ENCODE measurements at places on chromosomes 13 and 19. TPM values are rescaled to one million over a fixed set of nuclear protein-coding genes. Genes with fewer than 3 reads are reported as not detected.

DNA sequence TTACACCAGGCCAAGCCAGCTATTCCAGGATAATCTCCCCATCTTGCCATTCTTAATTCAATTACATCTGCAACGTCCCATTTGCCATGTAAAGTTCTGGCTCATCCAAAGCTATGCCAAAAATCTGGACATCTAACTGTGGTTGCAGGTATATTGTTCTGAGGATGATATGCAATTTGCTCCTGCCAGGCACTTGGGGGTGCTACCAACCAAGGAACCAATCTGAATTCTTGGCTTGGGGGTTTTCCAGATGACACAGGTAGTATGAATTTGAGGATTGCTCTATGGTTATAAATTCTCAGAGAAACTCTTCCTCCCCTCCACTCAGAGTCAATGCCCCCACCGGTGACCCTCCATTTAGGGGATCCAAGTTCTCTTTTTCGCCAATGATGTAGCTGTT is 33.0 kb downstream of the CRYL1 start:
- peak; percentile 41 for DNase-seq

GRCh38 chr19:16435238-16435917 is 36.4 kb downstream of the EPS15L1 start:
- no peak for DNase-seq

DYRK1B gene
- 15.0 TPM for polyA plus RNA-seq

GCDH gene
- 16.5 TPM for polyA plus RNA-seq

DNA sequence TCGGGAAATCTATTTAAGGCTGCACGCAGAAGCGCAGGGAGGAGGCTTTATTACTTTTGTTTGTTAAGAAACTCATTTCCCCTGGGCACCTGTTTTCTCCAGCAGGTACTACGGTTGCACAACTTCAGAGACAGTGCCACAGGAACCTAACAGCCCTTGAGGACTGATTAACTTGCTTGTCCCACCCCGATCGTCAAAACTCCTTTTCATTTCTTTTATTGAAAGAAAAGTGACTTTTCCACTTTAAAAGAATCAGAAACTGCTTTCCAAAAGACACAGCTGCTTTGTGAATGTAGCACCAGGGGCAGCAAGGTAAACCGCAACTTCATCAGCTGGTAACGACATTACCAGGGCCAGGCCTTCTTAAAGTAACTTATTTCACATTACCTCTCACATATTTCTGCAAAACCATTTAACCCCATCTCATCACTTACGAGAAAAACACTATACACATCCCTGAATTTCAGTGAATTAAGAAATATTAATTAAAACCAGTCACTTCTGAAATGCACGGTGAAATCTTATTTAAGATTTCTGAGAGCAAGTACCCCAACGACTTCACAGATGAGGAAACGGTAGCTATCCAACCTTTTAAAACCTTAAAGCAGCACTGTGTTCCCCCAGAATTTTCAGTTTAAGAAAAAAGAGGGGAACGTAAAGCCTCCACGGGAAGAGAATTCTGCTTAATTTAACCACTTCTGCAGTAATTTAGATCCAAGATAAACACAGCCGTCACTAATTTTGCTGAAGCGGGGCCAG is 1.4 kb downstream of the ANKRD10 start:
- DNase-seq, result peak; percentile 12

DNA sequence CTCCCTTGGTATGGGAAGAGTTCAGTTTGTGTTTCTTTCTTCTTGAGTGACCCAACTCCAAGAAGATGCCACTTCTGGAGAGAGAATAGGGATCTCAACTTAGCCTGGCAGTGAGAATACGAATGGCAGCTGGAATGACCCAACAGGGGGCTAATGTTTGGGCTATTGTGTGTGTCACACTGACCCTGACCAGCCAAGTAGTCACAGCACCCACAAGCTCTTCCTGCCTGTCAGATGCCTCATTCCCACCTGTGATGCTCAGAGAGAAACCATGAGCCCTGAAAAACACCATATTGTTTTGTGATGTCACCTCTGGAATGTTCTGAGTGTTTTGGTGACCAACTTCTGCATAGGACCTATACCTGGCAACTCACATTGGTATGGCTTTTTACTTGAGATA is at the start of gene CBY2:
Gene CBY2 (plus strand): TSS at position 233 of the 400 bp plus-strand sequence. CDS start 71 bp downstream, at position 304.
- DNase-seq, result no peak

DNA sequence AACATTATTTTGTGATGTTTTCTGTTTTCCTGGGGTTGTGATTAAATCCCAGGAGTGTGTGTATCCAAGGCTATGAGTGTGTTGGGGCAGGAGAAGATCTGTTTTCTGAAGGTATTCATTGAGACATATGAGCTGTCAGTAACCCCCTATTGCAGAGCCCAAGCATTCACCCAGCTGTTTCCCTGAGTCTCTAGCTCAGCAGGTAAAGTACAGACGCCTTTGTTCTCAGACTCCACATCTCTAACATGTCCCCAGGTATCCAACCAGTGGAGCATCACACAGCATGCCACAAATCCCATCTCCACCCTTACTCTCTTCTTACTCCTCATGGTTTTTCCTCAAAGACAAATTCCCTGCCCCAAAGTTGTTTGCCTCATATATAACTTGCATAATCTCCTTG is 213.6 kb downstream of the PCDH20 start:
- DNase-seq, result no peak

LILRA6 gene
- 2.9 TPM for polyA plus RNA-seq

WDR88 gene
- 0.28 TPM for polyA plus RNA-seq

GRCh38 chr13:106514928-106515634 is 20.4 kb downstream of the EFNB2 start:
- no peak for DNase-seq

RGL3 gene
- not detected for polyA plus RNA-seq

DNA sequence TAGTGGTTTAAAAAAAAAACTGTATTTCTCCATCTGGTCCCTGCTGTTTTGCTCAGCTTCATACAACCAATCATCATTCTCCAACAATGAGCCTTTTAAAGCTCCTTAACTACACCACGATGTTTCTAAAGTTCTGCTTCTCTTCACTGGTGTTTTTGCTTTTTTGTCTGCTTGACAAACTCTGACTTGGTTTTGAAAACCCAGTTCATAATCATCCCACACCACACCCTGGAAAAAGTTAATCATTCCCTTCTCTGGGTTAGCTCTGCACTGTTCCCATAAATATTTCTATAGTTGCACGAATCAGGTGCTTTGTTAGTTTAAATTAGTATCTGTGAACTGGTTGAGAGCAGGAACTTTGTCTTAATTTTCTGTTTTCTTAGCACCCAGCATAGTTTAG is 217.1 kb downstream of the ENOX1 start:
- DNase-seq, result no peak

ZNF90 gene
- polyA plus RNA-seq, result 0.60 TPM

DNA sequence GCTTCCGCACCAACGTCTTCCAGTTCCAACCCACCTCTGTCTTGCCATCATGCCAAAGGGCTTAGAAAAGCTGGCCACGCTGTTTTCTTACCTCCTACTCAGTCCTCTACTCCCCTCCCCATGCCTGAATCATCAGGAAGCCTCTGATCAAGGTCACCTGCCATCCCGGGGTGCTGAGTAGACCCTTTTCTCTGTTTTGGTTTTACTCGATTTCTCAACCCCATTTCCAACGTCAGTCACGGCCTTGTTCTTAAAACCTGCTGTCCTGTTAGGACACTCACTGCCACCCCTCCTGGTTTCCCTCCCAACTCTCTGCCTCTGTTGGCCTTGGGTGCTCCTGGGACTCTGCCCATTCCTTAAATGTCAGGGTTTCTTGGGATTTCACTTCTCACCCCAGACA is 350.1 kb downstream of the FOXO1 start:
- DNase-seq, result no peak

- DNase-seq, result no peak
These were observed 84.6 kb upstream of the FREM2 start for GRCh38 chr13:38602266-38602665.

EDDM13 gene
- 1.6 TPM for polyA plus RNA-seq

GRCh38 chr19:31531326-31531725 is 182.1 kb upstream of the TSHZ3 start:
- no peak for DNase-seq

GRCh38 chr19:57363688-57364181 is 384 bp downstream of the TRAPPC2B start:
- no peak for DNase-seq

DNA sequence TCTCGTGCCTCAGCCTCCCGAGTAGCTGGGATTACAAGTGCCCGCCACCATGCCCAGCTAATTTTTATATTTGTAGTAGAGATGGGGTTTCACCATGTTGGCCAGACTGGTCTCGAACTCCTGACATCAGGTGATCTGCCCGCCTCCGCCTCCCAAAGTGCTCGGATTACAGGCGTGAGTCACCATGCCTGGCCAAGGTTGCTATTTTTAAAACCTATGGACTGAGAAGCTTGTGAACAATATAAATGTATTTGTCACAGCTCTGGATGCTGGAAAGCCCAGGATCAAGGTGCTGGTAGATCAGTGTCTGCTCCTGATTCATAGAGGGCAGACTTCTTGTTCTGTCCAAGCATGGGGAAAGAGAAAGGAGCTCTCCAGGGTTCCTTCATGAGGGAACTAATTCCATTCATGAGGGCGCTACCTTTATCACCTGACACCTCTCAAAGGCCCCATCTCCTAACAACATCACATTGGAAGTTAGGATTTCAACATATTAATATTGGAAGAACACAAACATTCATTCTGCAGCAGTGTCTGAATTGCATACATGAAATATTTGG is 16.1 kb downstream of the CARD8 start:
- DNase-seq, result no peak

DNA sequence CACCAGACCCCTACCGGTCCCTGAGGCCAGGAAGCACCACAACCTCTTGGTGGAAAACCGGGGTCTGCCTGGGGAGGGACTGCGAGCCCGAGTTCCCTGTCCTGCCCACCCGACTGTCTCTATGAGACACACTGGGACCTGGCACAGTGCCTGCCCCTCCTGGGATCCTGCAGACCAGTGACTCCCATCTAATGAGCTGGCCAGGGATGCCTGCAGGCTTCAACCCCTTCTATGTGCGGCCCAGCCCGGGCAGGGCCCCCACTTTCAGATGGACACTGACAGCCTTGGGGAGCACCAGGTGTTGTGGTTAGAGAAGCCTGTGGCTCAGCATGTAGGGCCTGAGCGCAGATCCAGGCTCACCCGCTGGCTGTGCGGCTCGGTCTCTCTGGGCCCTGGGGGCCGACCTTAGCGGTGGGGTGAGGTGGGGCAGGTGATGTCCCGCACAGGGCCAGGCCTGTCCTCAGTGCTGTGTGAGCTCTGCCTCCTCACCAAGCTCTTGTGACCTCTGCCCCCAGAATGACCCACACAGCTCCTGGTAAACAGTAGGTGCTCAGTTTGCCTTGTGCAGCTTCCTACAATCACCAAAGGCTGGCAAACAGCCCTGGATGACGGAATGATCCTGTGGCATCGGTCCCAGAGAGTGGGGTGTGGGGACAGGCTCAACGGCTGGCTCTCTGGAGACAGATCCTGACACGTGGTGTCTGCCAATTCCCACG is 17.9 kb upstream of the CACTIN start:
- DNase-seq, result no peak

GRCh38 chr13:59459972-59460371 is 703.8 kb downstream of the DIAPH3 start:
- DNase-seq, result no peak

GRCh38 chr13:106619688-106620555 is 52.0 kb upstream of the ARGLU1 start:
- DNase-seq, result peak; percentile 48

SLC6A16 gene
- polyA plus RNA-seq, result 1.1 TPM

GRCh38 chr13:114077933-114078325 is 54.5 kb downstream of the RASA3 start:
- DNase-seq, result peak; percentile 22

GRCh38 chr19:28466107-28467045 is 746.6 kb downstream of the UQCRFS1 start:
- DNase-seq, result peak; percentile 28

DIAPH3 gene
- 0.03 TPM for polyA plus RNA-seq

DNA sequence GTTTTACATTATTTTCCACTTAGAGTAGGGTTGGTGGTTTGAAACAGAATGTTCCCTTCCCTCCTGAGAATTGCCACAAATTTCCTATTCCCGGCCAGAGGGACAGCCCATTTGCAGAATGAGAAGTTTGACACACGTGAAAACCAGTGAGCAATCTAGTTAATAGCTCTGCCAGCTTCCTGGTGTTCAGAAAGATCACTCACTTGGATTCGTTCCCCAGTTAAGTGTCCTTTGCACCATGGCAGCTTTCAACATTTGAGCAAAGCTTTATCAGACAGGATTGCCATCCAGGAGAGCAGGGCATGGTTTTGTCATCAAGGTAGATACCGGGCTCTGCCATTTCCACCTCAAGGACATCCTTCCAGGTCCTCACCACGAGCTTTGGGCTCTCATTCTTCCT is 28.2 kb downstream of the RASL11A start:
- no peak for DNase-seq

MBD3 gene
- polyA plus RNA-seq, result 3.9 TPM

CCDC194 gene
- polyA plus RNA-seq, result not detected

PLVAP gene
- polyA plus RNA-seq, result not detected

DNA sequence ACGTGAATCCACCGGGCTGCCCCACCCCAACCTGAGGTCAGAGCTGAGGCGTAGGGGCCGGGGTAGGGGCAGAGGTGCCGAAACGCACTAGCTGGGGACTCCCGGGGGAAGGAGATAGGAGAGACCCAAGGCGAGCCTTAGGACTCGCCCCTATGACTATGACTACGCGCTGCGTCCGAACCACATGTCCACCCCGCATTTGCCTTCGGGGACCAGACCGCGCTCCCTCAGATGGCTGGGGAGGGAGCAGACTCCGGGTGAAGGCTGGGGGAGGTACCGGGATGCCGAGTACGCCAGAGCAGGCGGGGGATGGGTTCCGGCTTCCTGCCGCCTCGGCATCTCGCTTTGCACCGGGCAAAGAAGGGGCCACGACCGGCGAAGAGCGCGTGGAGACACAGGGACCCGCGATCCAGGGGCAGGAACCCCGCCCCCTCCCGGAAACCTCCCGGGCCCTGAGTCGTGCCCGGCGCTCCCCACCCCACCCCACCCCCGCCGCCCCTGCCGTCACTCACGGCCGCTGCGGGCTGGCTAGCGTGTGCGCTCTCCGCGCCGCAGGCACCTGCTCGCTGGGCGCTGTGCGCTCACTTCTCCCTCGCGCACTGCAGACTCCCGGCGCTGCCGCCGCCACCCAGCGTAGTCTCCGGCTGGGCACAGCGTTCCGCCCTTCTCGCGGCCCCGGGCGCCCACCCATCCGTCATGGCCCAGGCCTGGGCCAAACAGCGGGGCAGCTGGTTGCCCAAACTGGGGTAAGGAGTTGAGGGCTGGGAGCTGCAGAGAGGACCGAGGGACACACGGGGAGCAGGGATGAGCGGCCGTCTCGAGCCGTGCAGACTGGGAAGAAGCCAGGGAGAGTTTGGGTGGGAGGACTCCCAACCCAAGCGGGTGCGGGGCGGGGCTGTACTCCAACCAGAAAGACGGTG is 622 bp upstream of the VSTM2B start:
- DNase-seq, result no peak

C1QTNF9 gene
- not detected for polyA plus RNA-seq

- no peak for DNase-seq
These were observed 67.5 kb downstream of the STARD13 start for GRCh38 chr13:33218020-33218419.
